IPS DF 19.7 (cell line): ENCODE measurements at places on chromosomes 6 and 20.

GRCh38 chr6:166786704-166787293 is 159.7 kb upstream of the RPS6KA2 start:
- no peak for DNase-seq

GRCh38 chr20:43448748-43449535 is 8.8 kb upstream of the SRSF6 start:
- no peak for DNase-seq

DNA sequence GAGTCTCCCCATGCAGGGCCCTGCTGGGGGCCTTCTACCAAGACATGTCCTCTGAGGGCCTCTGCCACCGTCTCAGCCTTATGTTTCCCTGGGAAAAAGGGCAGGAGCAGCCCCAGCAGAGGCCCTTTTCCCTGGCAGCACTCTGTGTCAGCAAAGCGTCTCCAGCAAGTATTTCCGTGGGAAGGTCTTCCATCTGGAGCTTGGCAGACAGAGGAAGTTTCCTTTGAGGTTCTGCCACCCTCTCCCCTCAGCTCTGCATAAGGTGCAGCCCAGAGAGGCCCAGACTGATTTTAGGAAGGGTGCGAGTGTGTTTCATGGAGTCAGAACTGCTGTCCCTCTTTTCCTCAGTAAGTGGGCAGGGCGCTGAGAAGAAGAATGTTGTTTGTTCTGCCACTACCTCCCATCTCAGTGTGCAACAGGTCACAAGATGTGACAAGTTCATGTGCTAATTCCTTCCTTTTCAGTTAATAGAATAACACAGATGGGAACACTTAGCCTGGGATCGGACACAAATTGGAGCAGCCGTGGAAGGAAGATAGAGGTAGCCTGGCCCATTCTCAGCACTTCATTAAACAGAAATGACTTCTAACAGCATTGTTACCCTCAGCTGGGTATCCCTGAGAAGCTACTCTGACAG is 784.4 kb downstream of the MAFB start:
- DNase-seq, result no peak

- no peak for DNase-seq
These were observed 15.2 kb downstream of the GTPBP2 start for GRCh38 chr6:43613721-43614395.

- no peak for DNase-seq
These were observed 79.0 kb downstream of the NFATC2 start for GRCh38 chr20:51463560-51463959.

- DNase-seq, result no peak
These were observed 110.1 kb downstream of the NRN1 start for GRCh38 chr6:5896476-5897200.
